ENCODE measurements at places on chromosomes 5 and 9.

GRCh38 chr9:72480921-72481320, 40.5 kb upstream of the TMC1 start:
- DNase-seq = no peak

DNA sequence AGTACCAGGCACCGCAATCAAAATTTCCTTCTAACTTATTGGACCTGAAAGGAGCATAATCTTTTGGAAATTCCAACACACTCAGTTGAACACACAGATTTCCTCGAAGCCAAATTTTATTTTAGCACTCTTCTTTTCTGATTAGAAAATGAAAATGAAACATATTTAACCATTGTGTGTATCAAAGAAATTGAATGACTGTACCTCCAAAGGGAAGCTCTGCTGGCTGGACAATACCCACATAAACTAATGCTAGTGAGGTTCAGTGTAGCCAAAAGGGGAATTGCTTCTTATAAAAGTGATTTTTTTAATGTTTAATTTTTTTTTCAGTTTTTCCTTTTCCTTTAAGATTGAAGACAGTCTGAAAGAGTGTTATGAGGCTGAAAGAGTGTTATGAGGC, 239.6 kb upstream of the NREP start:
- DNase-seq = no peak

GRCh38 chr5:54721116-54721515, 203.6 kb downstream of the SNX18 start:
- DNase-seq = no peak

DNA sequence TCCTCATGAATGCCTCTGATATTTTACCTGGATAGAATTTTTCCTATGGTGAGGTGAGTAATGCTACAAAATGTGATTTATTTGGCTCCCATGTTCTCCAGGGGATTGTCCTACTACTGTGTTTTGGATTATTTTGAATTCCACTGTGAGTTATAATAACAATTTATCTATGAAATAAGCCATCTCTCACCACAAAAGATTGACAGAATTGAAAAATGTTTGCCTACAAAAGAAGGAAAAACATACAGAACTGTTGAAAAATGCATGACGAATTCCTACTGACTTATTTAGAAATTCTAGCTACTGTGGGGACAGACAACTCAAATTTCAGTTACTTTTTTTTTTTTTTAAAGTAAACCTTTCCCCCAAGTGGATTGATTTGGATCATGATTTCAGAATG, 463.7 kb upstream of the GRIN3A start:
- DNase-seq = no peak

- DNase-seq = no peak
Observed at GRCh38 chr5:111004291-111004690, 67.2 kb upstream of the TSLP start.

- DNase-seq = no peak
Observed at GRCh38 chr5:131795879-131796792, 681 bp downstream of the FNIP1 start.

DNA sequence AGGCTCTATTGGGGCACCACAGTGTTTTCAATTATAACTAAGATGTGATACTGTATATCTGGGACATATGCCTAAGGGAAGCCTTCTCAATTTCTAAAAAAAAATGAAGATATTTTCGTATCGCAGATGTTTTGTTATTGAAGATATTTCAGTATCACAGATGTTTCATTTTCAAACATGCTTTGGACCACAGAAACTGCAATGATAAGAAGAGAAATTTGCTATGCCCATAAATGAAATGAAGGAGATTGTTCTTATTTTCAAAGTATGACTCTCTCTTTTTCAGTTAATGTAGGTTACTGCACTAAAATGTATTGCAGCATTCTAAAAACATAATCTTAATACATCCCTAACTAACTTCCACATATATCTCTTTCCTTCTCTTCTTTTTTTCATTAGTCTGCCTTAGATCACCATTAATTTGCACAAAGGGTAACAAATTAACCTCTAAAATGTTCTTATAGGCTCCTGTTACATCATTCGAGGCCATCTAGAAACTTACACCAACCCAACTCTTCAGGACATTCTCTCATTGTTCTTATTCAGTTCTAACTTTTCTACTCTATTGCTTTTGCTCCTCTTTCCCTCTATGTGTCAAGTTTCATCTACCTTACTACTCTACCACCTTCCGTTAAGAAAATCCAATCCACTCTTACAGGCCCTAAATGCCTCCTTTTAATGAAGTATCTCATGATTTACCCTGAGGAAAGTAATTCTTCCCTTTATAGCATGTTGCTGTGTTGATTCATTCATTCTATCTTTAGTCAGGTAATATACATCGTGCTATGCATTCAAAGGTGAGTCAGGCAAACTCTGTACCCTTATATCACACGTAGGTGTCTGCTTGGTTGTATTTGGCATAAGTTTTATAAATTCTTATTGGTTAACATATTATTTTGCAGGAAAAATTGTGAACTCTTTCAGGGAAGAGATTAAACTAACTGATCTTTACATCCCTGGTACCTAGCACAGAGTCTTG, 70.5 kb downstream of the ST8SIA4 start:
- DNase-seq = no peak

GRCh38 chr5:1390861-1391600, 46.1 kb upstream of the CLPTM1L start:
- peak; percentile 49 for DNase-seq

DNA sequence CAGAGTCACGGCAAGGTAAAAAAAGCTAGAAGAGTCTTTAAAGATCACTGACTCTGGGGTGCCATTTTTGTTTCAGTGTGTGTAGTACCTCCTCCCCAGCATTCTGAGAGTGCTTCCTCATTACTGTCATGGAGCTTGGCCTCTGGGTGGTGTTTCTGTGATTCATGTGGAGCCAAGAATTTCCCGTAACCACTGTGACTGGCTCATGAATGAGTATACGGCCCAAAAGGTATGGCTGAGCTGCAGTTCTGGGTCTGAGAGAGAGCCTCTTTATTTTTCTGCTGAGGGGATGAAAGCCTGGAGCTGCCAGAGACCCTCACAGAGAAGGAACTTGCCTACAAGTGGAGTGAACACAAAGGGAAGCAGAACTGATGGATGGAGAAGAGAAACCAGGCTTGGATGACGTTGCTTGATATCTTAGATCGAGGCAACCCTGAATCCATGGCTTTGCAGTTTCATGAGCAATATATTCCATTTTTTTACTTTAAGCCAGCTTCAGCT, 85.6 kb downstream of the PTTG1 start:
- DNase-seq = no peak
